ENCODE measurements at places on chromosomes 7 and 10.

DNA sequence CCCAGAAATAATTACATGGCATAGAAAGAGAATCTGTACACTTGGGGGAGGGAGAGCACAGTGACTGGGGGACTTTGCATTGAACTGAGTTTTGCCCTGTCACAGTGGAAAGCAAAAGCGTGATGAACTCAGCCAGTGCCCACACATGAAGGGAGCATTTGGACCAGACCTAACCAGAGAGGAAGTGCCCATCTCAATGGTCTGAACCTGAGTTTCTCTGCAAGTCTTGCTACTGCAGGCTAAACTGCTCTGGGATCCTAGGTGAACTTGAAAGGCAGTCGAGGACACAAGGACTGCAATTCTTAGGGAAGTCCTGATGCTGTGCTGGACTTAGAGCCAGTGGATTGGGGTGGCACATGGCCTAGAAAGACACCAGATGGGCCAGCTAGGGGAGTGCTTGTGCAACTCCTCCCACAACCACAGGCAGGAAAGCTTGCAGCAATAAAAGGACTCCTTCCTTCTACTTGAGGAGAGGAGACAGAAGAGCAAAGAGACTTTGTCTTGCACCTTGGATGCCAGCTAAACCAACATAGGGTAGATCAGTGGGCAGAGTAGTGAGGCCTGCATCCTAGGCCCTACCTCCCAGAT, 259.0 kb downstream of the GRM8 start:
- no peak for DNase-seq

- no peak for DNase-seq
Measured at GRCh38 chr7:23863209-23863787, 153.3 kb downstream of the STK31 start.

DNA sequence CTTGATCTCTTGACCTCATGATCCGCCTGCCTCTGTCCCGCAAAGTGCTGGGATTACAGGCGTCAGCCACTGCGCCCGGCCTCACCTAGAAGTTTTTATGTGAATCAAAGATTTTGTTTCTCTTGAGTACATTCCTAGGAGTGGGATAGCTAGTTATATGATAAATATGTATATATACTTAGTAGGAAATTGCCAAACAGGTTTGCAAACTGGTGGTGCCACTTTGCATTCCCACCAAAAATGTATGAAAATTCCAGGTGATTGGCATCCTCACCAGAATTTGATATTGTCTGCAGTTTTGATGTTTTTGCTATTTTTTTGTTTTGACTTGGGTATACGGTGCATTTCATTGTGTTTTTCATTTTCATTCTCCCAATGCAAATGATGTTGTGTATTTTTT, 86.8 kb downstream of the NOD1 start:
- DNase-seq: no peak

DNA sequence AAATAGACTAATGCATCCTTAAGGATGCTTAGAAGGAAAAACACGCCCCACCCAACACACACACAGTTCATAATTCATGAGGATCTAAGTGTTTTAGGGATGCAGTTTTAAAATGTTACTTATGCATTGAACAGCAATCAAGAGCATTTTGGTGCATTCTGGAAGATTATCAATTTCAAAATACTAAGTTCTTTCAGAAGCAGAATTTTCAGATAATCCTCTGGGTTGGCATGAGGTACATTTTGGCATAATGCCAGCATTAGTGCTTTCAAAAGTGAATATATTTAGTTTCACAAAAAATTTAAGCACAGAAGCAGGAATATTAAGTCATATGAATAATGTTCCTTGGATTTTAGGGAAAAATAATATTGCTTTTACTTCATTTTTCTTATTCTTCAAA, 937.1 kb downstream of the REEP3 start:
- DNase-seq: no peak

DNA sequence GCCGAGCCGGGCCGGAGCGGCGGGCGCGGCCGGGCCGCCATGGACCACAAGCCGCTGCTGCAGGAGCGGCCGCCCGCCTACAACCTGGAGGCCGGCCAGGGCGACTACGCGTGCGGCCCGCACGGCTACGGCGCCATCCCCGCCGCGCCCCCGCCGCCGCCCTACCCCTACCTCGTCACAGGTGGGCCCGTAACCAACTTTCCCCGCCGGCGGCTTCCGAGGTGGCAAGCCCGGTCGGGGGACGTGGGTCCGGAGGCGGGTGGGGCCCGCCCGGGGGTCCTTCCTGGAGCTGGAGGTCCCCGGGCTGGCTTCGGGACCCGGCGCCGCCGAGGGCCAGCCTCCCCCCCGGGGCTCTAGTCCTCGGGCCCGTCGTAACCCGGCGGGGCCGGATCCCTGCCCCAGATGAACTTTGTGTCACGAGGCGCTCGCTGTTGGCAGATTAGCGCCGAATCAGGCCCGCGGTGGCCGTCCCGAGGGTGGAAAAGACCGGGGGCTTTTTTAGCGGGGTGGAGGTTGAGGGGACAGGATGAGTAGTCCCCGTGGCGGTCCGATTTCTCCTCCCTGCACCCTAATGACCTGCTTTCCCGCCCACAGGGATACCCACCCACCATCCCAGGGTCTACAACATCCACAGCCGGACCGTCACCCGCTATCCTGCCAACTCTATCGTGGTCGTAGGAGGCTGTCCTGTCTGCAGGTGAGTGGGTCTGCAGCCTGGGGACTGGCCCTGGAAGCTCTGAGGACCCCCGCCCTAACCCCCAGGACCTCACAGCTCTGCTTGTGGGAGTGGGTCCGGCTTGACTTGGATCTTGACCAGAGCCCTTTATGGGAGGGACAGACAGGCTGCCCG, 496 bp downstream of the BRI3 start:
- DNase-seq: peak; percentile 25

Data from activated naive CD4-positive, alpha-beta T cell (primary cell).